Activated B cell treated with CpG ODN at 0.5 μM for 24 hours (primary cell): ENCODE measurements at places on chromosomes 7 and 10. TPM values are rescaled to one million over a fixed set of nuclear protein-coding genes. Genes with fewer than 3 reads are reported as not detected.

- DNase-seq = no peak
Observed at GRCh38 chr7:41582116-41582515, 120.8 kb downstream of the INHBA start.

- DNase-seq = no peak
Observed at GRCh38 chr10:27457261-27457945, 46.7 kb upstream of the RAB18 start.

GRCh38 chr7:40015790-40016296, 65.8 kb downstream of the CDK13 start:
- DNase-seq = no peak

DNA sequence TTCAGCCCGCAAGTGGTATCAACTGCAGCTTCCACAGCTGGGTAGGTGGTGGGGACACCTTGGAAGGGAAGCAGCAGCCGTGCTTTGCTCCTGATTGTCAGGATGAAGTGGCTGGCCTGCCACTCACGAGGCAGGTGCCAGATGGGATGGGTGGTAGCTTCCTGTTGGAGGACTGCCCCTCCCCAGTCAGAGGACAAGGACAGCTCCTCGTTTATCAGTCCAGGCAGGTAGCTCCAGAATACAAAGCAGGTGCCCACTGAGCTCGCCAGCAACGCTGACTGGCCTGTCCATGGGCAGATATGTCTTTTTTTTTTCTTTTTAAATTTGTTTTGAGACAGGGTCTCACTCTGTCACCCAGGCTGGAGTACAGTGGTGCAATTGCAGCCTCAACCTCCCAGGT, 431.3 kb downstream of the GALNT17 start:
- DNase-seq = no peak

DNA sequence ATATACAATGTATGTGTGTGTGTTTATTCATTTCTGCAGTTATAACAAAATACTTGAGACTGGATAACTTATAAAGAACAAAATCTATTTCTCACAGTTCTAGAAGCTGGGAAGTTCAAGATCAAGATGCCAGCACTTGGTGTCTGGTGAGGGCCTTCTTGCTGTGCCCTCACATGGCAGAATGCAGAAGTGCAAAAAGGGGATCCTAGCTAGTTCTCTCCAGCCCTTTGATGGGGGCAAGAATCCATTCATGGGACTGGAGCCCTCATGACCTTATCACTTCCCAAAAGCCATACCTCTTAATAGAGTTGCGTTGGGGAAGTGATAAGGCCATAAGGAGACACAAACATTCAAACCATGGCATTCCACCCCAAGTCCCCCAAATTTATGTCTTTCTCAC, 8.4 kb downstream of the GRB10 start:
- DNase-seq = no peak

GRCh38 chr10:17239345-17240085, 11.5 kb downstream of the VIM start:
- no peak for DNase-seq

- DNase-seq = no peak
Observed at GRCh38 chr7:47454069-47454973, 127.6 kb downstream of the TNS3 start.

- no peak for DNase-seq
Observed at GRCh38 chr10:30185916-30186315, 126.5 kb upstream of the JCAD start.

- no peak for DNase-seq
Observed at GRCh38 chr7:50246551-50246950, 58.0 kb upstream of the IKZF1 start.

DNA sequence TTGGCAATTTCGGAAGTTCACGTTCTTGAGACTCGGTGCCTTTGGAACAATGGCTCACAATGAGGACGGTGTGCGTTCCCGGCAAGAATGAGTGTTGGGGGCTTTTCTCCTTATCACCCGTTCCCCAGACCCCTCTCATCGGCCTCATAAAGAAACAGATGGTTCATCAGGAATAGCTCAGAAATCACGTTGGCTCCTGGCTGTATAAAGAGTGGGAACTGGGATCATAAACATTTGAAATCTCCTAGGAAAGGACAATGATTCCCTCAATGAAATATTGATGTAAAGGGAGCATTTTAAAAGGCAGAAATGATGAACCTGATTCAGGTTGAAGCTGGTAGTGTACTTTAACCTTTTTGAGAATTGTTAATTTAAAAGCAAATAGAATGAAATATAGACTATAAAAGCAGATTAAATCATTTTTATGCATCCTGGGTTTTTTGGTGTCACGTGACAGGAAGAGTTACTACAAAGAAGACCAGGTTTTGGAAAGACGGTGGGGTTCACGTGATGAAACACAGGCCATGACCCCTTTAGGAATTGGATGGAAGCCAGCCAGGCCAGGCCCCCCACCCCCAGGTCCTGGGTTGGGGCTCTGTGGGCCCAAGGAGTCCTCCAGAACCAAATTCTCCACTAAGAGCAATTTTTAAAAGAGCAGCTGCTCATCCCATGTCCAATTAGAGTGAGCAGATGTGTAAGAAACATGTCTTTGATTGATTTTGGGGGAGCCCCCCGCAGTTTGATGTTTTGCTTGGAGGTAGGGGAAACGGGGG, 63.0 kb downstream of the CUX1 start:
- no peak for DNase-seq

DNA sequence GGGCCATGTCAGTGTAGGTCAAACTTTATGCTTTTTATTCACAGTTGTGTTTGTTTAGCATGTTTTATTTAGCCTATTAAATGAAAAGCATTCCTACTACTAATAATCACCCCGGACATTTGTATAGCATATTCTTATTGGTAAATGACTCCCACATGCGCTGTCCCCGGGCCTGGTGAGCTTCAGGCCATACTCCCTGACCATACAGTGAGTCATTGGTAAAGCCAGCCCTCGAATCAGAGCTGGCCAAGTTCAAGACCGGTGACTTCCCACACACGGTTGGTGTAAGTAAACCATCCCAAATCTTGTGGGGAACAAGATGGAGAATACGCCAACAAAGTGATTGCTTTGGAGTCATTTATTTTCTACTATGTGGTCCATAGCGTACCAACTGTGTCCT, 238.7 kb upstream of the TCF7L2 start:
- DNase-seq = no peak

DNA sequence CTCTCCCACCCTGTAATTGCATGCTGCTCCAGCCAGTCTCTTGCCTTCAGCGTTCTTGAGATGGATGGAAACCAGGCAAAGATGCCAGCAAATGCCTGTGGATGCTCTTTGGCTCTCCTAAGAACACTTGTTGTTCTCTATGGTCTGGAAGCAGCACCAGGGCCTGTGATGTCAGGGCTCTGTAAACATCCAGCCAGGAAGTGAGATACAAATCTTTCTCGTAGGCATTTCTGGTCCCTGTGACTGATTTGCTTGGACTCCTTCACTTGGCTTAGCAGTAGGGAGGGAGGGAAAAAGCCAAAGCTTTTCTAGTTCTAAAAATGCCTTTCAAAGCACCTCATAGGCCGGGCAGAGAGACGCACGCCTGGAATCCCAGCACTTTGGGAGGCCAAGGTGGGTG, 201.3 kb downstream of the REEP3 start:
- no peak for DNase-seq

DNA sequence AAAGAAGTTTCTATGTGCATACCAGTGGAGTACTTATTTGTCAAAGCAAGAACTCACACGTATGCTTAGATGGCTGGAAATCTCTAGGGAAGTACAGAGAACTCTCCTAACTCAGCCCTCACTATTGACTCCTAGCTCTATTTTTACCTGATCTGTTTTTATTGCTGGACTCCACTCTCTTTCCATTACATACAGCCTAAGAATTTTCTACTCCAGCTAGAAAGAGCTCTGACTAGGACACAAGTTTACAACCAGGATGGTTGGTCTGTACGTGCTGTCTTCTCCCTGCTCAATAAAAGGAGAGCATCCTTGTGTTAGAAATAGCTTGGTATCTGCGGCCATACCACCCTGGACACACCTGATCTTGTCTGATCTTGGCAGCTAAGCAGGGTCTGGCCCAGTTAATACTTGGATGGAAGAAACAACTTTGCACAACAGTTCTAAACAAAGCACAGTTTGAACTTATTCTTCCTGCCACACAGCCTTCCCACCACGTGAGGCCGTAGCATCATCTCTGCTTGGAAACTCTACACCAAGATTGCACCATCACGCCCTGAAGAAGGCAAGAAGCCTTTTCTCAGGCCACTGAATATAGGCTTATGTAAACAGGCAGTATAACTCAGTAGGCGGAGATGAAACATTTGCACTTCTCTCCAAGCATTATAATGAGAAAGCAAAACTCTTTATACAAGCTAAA, 50.7 kb downstream of the KCNMA1 start:
- no peak for DNase-seq

DUSP5 gene
- 26.1 and 28.6 TPM in 2 replicates for total RNA-seq

SOSTDC1 gene
- total RNA-seq = not detected in 2 replicates

ADGRA1 gene
- total RNA-seq = not detected in 2 replicates

LRRD1 gene
- total RNA-seq = not detected in 2 replicates

CTAGE15 gene
- total RNA-seq = not detected in 2 replicates

PNLIPRP2 gene
- total RNA-seq = not detected in 2 replicates

NME8 gene
- not detected in 2 replicates for total RNA-seq
